ENCODE measurements at places on chromosomes 4 and X. TPM values are rescaled to one million over a fixed set of nuclear protein-coding genes. Genes with fewer than 3 reads are reported as not detected.

IL9R gene
- total RNA-seq: 87.0 TPM

JAKMIP1 gene
- 57.8 TPM for total RNA-seq

PABPC1L2A gene
- not detected for total RNA-seq

PNMA3 gene
- 2.2 TPM for total RNA-seq

MAGEA9B gene
- total RNA-seq: not detected

TBC1D8B gene
- 1.7 TPM for total RNA-seq

GC gene
- not detected for total RNA-seq

GPRIN3 gene
- total RNA-seq: 66.9 TPM

UBQLN2 gene
- total RNA-seq: 31.3 TPM

- peaks cover 11% of the 10 kb centered on the region for H3K4me1 ChIP-seq
- H3K36me3 ChIP-seq: peaks cover 9% of the 10 kb centered on the region
- no peak overlapping the region for H3K27ac ChIP-seq
Observed at GRCh38 chr4:83129264-83129663, 14.7 kb upstream of the PLAC8 start.

GRCh38 chrX:40855411-40855810, 120.1 kb upstream of the MED14 start:
- no peak overlapping the region for H3K27ac ChIP-seq
- DNase-seq: no peak

GRCh38 chr4:173440888-173441287, 42.0 kb upstream of the SCRG1 start:
- DNase-seq: no peak
- no peak overlapping the region for H3K27ac ChIP-seq
- H3K36me3 ChIP-seq: peaks cover 1% of the 10 kb centered on the region
- no peak overlapping the region for H3K4me3 ChIP-seq
- no peaks in the 10 kb centered on the region for H3K4me1 ChIP-seq
- H3K27me3 ChIP-seq: no peaks in the 10 kb centered on the region

DNA sequence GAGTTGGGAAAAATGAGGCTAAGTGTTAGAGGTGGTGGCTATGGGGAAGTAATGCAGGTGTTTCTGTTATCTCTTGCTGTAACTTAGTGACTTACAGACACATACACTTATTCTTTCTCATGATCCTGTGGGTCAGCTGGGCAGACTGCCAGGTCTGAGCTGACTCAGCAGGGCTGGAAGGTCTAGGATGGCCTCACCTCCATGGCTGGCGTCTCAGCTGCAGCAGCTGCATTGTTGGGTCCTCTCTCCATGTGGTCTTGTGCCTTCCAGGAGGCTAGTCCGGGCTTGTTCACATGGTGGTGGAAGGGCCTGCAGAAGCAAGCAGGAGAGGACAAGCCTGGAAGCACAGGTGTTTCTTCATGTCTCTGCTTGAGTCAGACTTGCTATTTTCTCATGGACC, 172.7 kb downstream of the NHS start:
- no peak for DNase-seq
- H3K27me3 ChIP-seq: no peaks in the 10 kb centered on the region
- H3K4me3 ChIP-seq: no peak overlapping the region
- H3K36me3 ChIP-seq: no peaks in the 10 kb centered on the region
- no peak overlapping the region for H3K27ac ChIP-seq

DNA sequence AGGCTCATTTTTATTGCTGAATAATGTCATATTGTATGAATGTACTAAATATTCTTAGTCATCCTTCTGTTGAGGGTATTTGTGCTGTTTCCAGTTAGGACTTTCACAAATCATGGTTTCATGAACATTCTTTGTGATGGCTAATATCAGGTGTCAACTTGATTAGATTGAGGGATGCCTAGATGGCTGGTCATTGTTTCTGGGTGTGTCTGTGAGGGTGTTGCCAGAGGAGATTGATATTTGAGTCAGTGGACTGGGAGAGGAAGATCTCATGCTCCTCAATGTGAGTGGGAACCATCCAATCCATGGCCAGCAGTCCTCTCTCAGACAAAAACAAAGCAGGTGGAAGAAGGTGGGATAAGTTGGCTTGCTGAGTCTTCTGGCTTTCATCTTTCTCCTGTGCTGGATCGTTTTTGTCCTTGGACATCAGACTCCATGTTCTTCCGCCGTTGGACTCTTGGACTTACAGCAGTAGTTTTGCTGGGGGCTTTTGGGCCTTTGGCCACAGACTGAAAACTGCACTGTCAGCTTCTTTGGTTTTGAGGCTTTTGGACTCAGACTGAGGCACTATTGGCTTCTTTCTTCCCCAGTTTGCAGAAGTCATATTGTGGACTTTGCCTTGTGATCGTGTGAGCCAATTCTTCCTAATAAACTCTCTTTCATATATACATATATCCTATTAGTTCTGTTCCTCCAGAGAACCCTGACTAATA, 11.9 kb upstream of the HS3ST1 start:
- H3K4me3 ChIP-seq: no peak overlapping the region
- H3K27me3 ChIP-seq: peaks cover 2% of the 10 kb centered on the region
- H3K36me3 ChIP-seq: no peaks in the 10 kb centered on the region
- H3K4me1 ChIP-seq: no peaks in the 10 kb centered on the region
- H3K27ac ChIP-seq: no peak overlapping the region
- DNase-seq: no peak

GRCh38 chr4:177964061-177964460, 521.8 kb upstream of the AGA start:
- no peak overlapping the region for H3K4me3 ChIP-seq
- no peaks in the 10 kb centered on the region for H3K4me1 ChIP-seq
- no peaks in the 10 kb centered on the region for H3K27me3 ChIP-seq
- H3K27ac ChIP-seq: no peak overlapping the region
- DNase-seq: no peak
- H3K36me3 ChIP-seq: no peaks in the 10 kb centered on the region

GRCh38 chrX:67346667-67347066, 197.2 kb upstream of the AR start:
- H3K27ac ChIP-seq: no peak overlapping the region
- H3K4me1 ChIP-seq: no peaks in the 10 kb centered on the region

- no peak overlapping the region for H3K27ac ChIP-seq
- no peak for DNase-seq
- no peak overlapping the region for H3K4me3 ChIP-seq
Observed at GRCh38 chr4:76931576-76932276, 17.8 kb upstream of the SEPTIN11 start.

DNA sequence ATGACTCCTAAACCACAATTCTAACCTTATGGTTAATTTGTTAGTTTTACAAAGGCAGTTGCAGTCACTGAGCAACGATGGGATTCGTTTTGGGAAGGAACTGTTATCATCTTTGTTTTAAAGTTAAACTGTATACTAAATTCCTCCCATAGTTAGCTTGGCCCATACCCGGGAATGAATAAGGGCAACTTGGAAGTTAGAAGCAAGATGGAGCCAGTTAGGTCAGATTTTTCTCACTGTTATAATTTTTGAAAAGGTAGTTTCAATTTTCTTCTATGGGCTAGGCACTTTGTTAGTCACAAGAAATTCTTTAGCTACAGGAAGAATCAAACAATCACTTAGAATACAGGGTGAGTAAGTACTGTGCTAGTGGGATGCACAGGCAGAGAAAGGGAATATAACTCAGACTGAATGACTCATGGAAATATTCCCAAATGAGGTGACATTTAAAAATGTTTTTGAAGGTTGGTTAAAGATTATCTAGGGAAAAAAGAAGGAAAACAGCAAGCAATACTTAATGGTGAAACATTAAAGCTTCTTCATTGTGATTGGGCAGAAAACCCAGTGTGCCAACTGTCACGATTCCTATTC, 153.6 kb downstream of the MAGEB17 start:
- no peaks in the 10 kb centered on the region for H3K36me3 ChIP-seq
- H3K27ac ChIP-seq: no peak overlapping the region
- no peaks in the 10 kb centered on the region for H3K27me3 ChIP-seq

GRCh38 chr4:185383451-185383850, 12.3 kb downstream of the LRP2BP start:
- peaks cover 12% of the 10 kb centered on the region for H3K4me1 ChIP-seq
- H3K4me3 ChIP-seq: no peak overlapping the region
- H3K36me3 ChIP-seq: peaks cover 8% of the 10 kb centered on the region
- no peak overlapping the region for H3K27ac ChIP-seq
- DNase-seq: no peak
- no peaks in the 10 kb centered on the region for H3K27me3 ChIP-seq

GRCh38 chrX:129719268-129719667, 19.5 kb upstream of the XPNPEP2 start:
- H3K4me3 ChIP-seq: no peak overlapping the region
- no peak overlapping the region for H3K27ac ChIP-seq
- DNase-seq: no peak
- H3K4me1 ChIP-seq: peaks cover 10% of the 10 kb centered on the region
- no peaks in the 10 kb centered on the region for H3K27me3 ChIP-seq

DNA sequence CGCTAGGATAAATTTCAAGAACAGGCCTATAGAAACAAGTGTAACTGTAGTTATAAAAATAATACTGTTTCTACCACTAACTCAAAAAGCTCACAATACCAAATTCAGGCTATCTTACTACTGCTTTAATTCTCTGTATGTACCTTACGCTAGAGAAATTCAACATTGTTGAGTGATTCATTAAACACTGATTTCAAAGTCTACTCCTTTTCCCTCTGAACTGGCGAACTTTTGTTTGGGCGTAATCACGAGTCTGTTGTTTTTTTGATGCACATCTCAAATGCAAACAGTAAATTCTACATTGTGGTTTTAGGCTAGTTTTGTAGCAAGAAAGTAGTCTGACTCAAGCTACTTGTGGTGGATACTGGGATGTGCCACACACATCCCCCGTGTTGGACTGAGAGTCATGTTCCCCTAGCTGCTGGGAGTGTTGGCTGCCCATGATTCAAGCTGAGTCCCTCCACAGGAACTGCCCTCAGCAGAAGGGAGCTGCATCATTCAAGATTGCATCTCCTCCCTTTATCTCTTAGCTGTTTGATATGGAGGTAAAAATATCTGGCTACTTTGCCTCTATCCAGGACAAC, 406.1 kb downstream of the RAPGEF2 start:
- DNase-seq: no peak
- no peak overlapping the region for H3K27ac ChIP-seq
- H3K36me3 ChIP-seq: no peaks in the 10 kb centered on the region
- H3K27me3 ChIP-seq: peaks cover 5% of the 10 kb centered on the region

GRCh38 chrX:131477498-131477897, 66.4 kb upstream of the OR13H1 start:
- no peaks in the 10 kb centered on the region for H3K27me3 ChIP-seq
- H3K27ac ChIP-seq: no peak overlapping the region

- H3K4me3 ChIP-seq: no peak overlapping the region
- no peaks in the 10 kb centered on the region for H3K36me3 ChIP-seq
- H3K27me3 ChIP-seq: no peaks in the 10 kb centered on the region
- no peak for DNase-seq
- H3K4me1 ChIP-seq: peaks cover 3% of the 10 kb centered on the region
- H3K27ac ChIP-seq: no peak overlapping the region
Observed at GRCh38 chr4:4781936-4782707, 77.3 kb upstream of the MSX1 start.

DNA sequence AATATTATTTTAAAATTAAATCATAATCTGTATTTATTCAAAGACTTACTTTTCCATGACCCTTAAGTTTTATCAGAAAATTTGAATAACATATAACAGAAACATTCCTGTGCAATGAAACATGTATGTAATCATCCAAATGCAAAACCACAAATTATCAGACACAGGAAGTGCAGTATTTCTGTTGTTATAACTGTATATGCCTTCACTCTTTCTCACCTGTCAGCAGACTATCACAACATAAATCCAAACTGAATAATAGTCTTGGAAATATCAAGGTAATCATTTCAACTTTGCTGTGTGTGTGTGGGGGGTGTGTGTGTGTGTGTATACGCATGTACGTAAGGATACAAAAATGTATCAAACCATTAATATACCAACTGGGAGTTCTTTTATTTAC, 285.9 kb downstream of the SLC7A11 start:
- H3K27ac ChIP-seq: no peak overlapping the region
- H3K4me3 ChIP-seq: no peak overlapping the region
- no peaks in the 10 kb centered on the region for H3K27me3 ChIP-seq

DNA sequence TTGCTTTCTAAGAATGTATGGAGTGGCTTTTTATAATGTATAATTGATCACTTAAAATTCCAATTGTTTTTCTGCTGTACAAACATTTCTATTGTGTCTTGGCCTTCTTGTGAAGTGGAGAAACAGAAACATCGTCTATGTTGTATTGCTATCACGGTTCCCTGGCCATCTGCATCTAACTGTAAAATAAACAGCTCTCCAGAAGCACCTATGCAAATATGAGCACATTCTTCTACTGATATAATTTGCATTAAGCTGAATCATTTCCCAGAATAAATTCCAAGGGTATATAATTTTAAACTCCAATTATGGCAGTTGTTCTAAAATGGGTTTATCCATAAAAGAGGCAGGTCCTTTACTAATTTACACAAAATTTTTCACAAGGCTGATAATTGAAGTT, 261.6 kb upstream of the STS start:
- no peaks in the 10 kb centered on the region for H3K27me3 ChIP-seq
- H3K4me3 ChIP-seq: no peak overlapping the region
- no peak overlapping the region for H3K27ac ChIP-seq
- no peaks in the 10 kb centered on the region for H3K36me3 ChIP-seq
- no peaks in the 10 kb centered on the region for H3K4me1 ChIP-seq

GRCh38 chr4:44869985-44870384, 143.6 kb upstream of the GNPDA2 start:
- no peak overlapping the region for H3K27ac ChIP-seq
- H3K4me3 ChIP-seq: no peak overlapping the region
- H3K4me1 ChIP-seq: no peaks in the 10 kb centered on the region
- DNase-seq: no peak
- H3K27me3 ChIP-seq: no peaks in the 10 kb centered on the region

GRCh38 chrX:136931661-136932060, 51.1 kb upstream of the RBMX start:
- peaks cover 4% of the 10 kb centered on the region for H3K36me3 ChIP-seq
- no peak overlapping the region for H3K27ac ChIP-seq
- no peaks in the 10 kb centered on the region for H3K27me3 ChIP-seq

GRCh38 chrX:147917700-147918695, 6.3 kb downstream of the FMR1 start:
- H3K27ac ChIP-seq: peak overlapping the region; percentile 97
- peak; percentile 52 for DNase-seq
- no peaks in the 10 kb centered on the region for H3K27me3 ChIP-seq
- H3K4me1 ChIP-seq: peaks cover 55% of the 10 kb centered on the region
- H3K4me3 ChIP-seq: peak overlapping the region; percentile 58

GRCh38 chr4:114474188-114474800, 124.3 kb upstream of the UGT8 start:
- H3K27ac ChIP-seq: no peak overlapping the region
- no peaks in the 10 kb centered on the region for H3K4me1 ChIP-seq
- H3K4me3 ChIP-seq: no peak overlapping the region
- no peaks in the 10 kb centered on the region for H3K27me3 ChIP-seq
- H3K36me3 ChIP-seq: no peaks in the 10 kb centered on the region
